ENCODE measurements at places on chromosomes 7 and 10.

DNA sequence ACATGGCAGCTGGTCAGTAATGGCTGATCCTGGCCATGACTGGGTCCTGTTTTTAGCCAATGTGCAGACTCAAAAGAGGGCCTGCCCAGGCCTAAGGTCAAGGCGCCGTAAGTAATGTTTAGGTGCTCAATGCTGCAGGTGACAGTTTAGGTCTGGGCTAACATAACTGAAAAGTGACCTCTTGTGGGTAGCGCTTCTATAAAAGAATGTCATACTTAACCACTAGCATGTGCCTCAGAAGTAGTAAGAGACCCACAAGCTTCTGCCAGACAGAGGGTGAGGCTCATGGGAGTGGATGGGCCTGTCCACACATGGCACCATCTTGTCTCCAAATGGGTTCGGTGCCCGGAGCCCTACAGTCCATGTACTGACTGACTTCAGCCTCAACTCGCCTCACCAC, 90.5 kb upstream of the GSDME start:
- DNase-seq = no peak

DNA sequence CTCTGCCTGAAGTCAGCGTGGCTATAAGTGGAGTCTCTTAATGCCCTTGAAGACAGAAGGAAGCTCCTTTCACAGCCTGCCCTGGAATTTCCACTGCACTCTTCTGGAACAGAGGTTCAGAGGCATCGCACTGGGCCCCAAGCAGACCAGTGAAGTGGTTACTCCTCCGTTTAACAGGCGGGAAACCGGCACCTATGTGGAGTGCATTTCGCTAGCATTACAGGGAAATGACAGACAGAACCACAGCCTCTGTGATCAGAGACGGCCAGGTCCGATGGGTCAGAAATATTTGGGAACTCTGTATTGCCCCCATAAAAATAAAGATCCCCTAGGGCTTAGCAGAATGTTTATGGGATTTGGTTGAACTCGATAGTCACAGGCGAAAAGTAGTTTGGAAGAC, 406.9 kb upstream of the PRKCQ start:
- DNase-seq = no peak

GRCh38 chr7:140552240-140552679, 73.0 kb upstream of the MKRN1 start:
- DNase-seq = no peak

- no peak for DNase-seq
Observed at GRCh38 chr10:90960355-90960814, 39.5 kb upstream of the ANKRD1 start.

GRCh38 chr7:39535720-39536119, 30.5 kb upstream of the YAE1 start:
- DNase-seq = no peak

All from activated effector memory CD4-positive, alpha-beta T cell treated with Interleukin-2 at 50 U/mL for 16 hours (primary cell).